Karpas-422 (cell line): ENCODE measurements at places on chromosomes 12 and 14.

DNA sequence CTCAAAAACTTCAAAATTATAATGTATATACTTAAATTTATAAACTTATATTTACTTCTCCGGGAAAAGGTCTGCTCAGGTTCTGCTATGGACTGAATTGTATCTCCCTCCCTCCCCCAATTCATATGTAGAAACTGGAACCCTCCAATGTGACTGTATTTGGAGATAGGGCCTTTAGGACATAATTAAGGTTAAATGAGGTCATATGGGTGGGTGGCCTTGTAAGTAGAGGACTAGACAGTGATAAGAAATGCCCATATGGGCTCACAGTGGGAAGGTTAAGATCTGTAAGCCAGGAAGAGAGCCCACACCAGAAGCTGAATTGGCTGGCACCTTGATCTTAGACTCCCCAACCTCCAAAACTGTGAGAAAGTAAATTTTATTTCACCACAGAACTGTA lies 84.5 kb downstream of the TAOK3 start:
- DNase-seq = no peak

DNA sequence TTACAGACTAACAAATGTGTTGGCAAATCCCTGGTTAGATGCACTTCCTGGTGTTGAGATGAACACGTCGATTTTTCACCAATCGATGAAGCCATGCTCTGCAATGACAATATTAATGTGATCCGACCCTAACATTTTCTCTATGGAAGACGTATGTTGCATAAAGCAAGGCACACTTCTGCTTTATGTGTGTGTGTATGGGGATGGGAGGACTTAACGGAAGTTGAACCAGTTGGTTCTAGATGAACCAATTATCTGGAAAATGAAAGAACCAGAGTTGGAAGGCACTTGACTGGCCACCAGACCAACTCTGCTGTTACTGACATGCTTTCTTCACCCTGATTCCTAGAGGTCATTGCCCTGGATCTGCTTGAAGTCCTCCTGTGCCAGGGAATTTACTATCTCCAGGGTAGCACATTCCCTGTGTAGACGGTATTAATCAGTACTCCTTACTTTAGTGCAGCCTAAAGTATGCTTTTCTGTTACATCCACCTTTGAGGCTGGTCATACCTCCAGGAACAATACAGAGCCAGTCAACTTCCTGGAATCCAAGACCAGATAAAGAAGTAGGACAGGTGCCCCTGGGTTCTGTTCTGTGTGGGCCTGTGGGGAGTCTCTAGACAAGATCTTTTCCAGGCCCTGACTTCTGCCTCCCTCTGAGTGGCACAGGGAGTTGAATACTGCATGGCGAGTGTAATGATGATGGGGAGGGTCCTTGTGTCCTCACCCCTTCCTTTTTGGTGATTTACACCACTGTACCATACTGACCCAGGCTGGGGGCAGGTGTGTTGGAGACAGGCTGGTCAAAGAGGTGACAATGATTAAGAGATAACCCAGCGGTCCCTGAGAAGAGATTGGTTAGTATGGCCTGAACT lies 4.1 kb downstream of the SDR39U1 start:
- DNase-seq = no peak

GRCh38 chr12:120688527-120689071 lies 1.6 kb downstream of the MLEC start:
- DNase-seq = no peak

- DNase-seq = no peak
Measured at GRCh38 chr14:34837801-34838322, 37.3 kb downstream of the BAZ1A start.

GRCh38 chr12:54879150-54879549 lies 24.8 kb downstream of the MUCL1 start:
- DNase-seq = no peak

- no peak for DNase-seq
Measured at GRCh38 chr14:61433169-61433568, 111.8 kb downstream of the PRKCH start.

- DNase-seq = no peak
Measured at GRCh38 chr14:37195327-37195726, 2.4 kb upstream of the MIPOL1 start.

DNA sequence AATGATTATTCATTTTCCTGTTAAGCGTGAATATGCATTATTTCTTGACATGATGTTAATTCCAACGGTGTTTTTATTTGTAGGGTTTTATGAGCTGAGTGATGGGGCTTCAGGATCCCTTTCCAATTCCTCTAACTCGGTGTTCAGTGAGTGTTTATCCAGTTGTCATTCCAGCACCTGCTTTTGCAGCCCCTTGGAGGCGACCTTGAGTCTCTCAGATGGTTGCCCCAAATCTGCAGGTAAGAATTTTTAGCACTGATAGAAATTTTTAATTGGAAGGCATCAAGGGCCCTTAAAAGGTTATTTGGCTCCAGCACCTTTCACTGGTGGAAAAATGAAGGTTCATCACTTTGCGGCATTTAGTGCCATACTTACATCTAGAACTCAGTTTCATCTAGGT lies 3.7 kb downstream of the DACT1 start:
- DNase-seq = no peak
